ENCODE measurements at places on chromosomes 2 and 18.

DNA sequence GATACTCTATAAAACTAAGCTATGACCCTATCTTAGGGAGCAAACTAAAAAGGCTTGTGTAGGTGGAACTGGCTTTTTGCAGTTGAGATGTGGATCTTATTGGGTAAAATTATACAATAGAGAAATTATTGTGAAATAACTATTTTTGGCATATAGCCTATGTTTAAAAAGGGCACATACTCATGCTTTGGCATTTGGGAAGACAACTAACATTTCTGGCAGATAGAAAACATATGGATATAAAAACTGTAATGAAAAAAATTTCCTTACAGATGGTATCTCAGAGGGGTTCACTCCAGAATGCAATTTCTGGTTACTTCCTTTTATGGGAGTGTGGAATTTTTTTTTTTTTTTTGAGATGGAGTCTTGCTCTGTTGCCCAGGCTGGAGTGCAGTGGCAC lies 120.1 kb upstream of the CCDC195 start:
- DNase-seq: no peak

- DNase-seq: no peak
Measured at GRCh38 chr18:14086458-14087231, 45.6 kb downstream of the ZNF519 start.

- DNase-seq: no peak
Measured at GRCh38 chr2:4780679-4781078, 911.5 kb upstream of the SOX11 start.

GRCh38 chr2:238127165-238128060 lies 11.1 kb upstream of the KLHL30 start:
- peak; percentile 29 for DNase-seq

GRCh38 chr2:232318169-232318855 lies 60.2 kb upstream of the ALPP start:
- DNase-seq: no peak

- DNase-seq: no peak
Measured at GRCh38 chr2:149441255-149441654, 110.9 kb downstream of the LYPD6 start.

GRCh38 chr18:21080576-21080975 lies 31.0 kb downstream of the ROCK1 start:
- no peak for DNase-seq

DNA sequence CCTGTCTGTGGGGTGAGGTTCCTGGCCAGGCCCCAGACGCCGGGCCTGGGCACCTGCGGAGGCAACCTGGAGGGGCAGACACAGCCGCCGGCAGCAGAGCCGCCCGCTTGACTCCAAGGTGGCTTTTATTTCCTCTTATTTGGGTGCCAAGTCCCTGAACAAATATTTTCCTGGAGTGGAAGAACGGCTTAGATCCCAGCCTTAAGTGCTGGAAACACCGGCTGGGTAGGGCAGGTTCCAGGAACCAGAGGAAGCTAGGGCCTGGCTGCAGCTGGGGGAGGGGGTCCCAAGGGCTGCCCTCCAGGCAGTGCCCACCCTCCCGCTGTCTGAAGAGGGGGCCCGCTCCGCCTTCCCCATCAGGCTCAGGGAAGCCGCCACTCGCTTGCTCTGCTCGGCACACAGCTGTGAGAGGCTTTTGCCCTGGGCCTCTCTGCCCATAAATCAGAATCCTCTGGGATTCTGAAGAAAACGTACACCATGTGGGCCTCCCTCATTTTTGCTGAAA lies 28.2 kb downstream of the SDC1 start:
- no peak for DNase-seq

DNA sequence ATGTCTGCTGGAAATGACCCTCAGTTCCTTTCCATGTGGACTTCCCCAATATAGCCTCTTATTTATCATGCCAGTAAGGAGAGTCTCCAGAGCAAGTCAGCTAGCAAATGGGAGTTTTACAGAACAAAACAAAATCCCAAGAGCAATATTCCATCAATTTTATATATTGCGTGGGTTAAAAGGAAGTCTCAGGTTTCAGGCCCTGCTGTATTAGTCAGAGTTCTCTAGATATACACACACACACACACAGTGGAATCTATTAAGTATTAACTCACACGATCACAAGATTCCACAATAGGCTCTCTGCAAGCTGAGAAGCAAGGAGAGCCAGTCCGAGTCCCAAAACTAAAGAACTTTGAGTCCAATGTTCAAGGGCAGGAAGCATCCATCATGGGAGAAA lies 102.8 kb upstream of the MAP2 start:
- DNase-seq: no peak

DNA sequence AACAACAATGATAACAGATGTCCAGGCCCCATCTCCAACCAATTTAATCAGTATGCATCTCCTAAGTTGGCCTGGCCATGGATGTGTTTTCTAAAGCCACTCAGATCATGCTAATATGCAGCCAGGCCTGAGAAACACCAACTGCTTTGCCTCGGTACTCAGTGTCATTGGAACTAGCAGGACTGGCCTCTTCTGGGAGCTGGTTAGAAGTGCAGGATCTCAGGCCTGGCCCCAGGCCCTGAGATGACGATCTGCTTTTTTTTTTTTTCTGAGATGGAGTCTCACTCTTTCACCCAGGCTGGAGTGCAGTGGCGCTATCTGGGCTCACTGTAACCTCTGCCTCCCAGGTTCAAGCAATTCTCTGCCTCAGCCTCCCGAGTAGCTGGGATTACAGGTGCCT lies 69.1 kb downstream of the IRS1 start:
- no peak for DNase-seq

Measured in stimulated activated naive CD8-positive, alpha-beta T cell treated with anti-CD3 and anti-CD28 coated beads, Interleukin-15, Interleukin-2, amounts not matched to agents 100 U/mL and 50 U/mL, for 24 hours (primary cell).